Hippocampal formation (tissue), 2 donors: ENCODE measurements at places on chromosomes 3 and 15.
A peak's percentile ranks its signal among the peaks of the same experiment; 100 is the strongest.

DNA sequence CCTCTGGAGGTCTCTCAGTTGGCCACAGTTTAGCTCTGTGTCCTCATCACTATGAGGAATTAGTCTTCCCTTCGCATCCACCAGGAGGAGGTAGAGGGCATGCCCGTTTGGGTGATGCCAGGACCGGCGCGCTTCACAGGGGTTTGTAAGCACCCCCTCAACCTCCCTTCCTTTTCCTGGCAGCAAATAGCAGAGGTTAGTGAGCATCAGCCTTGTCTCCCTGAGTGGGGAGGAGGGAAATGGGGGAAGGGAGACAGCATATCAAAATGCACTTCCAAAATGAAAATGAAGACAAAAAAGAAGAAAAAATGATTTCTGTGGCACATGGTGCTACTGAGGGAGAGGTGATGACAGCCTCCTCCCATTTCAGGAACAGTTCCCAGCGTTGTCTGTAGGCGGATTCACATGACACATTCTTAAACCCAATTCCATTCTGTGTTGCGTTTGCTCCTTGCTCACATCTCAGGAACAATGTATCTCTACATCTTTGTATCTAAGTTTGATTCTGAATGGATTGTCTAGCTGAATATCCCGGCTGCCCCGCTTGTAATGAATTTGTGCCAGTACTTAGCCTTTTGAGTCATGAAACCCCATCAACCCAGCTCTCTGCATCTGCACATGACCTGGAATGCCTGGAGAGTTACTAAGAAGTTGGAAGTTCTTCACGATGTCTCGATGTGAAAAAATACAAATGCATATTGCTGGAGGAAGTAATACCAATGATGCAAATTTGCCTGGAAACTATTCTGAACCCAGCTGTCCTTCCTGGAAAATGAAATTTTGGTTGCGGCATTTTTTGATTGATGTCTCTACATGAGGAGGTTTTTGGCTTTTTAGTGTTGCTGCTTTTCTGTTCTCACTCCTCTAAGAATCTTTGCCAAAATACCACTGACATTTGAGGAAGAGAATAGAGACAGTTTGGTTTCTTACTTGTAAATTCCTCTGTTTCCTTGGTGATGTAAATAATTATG, 45.2 kb downstream of the TYRO3 start:
- peak; percentile 68 for DNase-seq

GRCh38 chr3:141959589-141960554, 83.4 kb downstream of the ATP1B3 start:
- no peak for DNase-seq

- no peak for DNase-seq
These were observed 234.3 kb upstream of the CCDC54 start for GRCh38 chr3:107142786-107143575.

- DNase-seq = peak; percentile 27
These were observed 37.9 kb upstream of the TNFAIP8L3 start for GRCh38 chr15:51132384-51133139.

- peak; percentile 73 for DNase-seq
These were observed 29.5 kb downstream of the AGTR1 start for GRCh38 chr3:148727231-148727630.

- no peak for DNase-seq
These were observed 20.9 kb downstream of the FBLN2 start for GRCh38 chr3:13569641-13570390.

- no peak for DNase-seq
These were observed 51.9 kb upstream of the ETV5 start for GRCh38 chr3:186160691-186161243.

GRCh38 chr3:46825450-46825849, 37.8 kb downstream of the MYL3 start:
- no peak for DNase-seq

- DNase-seq = no peak
These were observed 21.0 kb upstream of the EID1 start for GRCh38 chr15:48856942-48857341.

DNA sequence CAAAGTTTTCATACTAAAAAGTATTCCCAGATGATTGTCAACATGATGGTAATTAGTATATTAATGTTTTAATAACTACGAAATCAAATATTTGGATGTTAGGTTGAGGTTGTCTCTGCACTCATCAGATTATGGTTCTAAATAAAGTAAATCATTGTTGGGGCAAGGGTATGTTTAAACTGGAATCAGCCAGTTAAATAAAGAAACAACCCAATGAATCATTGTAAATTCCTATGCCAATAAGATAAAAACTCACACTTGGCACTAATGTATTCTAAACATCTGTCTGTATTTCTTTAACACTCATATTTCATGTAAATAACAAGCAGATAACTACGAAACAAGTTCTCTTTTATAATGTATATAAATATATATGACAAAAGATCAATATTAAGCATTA, 92.7 kb downstream of the PEAK1 start:
- DNase-seq = no peak

DNA sequence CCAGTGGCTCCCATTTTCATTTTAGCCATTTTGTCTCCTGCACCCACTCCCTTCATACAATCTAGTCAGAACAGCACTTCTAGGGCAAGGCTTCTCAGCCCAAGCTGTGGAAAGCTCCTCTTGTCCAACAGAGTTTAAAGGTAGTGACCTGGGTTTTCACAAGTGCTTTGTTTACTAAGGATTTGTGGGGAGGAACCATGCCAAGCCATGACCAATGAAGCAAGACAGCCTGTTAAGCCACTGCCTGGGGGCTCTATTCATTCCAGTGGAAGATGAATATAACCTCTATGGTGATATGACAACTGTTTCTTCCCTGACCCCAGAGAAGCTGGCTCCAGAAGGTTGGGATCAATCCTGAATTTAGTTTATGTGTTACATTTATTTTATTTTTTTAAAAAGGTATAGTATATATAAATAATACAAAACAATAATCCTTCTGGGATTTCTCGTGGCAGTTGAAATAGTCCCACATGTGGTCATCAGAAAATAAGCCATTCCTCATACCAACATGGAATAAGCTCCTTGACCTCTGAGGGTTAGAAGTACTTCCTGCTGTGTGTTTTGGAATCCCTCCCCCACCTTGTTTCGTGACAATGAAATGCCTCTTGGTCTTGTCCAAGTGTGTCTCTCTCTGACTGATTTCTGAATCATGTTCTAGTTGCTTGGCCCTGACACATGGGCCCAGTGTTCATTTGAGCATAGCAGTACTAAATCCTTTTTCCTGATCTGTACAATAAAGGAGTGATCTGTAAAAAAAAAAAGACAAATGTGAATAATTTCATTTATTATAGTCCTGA, 13.3 kb upstream of the THUMPD3 start:
- DNase-seq = no peak
